ENCODE measurements at places on chromosomes 16 and 17.

DNA sequence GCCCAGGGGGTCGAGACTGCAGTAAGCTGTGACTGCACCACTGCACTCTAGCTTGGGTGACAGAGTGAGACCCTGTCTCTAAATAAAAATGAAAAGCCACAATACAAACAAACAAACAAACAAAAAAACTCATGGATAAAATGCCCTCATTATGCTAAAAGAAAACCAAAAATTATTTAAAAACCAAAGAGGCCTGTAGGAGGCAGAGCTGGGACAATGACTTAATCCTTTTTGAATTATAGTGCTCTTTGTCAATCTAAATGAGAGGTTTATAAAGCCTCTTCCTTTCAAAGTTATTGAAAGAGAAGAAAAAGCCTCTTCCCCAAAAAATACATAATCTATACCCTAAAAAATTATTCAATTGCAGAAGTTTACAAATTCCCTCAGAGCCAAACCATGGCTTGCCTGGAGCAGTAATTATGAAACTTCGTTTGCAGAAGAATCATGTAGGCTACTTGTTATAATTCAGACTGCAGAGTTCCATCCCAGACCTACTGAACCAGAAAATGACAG lies 18.5 kb downstream of the CRLF3 start:
- no peak for DNase-seq

DNA sequence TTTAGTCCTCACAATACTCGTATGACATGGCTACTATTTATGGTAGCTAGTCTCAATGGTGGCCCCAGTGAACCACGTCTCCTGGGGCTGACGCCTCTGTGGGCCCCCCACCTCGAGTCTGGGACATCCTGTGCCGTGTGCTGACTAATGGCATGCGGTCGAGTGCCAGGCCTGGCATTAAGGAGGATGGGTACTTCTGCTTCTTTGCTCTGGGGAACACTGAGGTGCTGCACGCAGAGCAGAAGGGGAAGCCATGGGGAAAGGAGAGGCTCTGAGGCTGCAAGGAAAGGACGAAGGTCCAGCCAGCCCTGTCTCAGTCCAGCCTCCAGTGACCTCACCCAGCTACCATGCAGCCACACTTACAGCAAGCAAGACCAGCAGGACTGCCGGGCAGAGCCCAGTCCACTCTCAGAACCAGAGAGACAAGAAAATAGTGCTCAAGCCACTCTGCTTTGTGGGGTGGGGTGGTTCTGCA lies 5.7 kb upstream of the MPRIP start:
- DNase-seq = no peak

DNA sequence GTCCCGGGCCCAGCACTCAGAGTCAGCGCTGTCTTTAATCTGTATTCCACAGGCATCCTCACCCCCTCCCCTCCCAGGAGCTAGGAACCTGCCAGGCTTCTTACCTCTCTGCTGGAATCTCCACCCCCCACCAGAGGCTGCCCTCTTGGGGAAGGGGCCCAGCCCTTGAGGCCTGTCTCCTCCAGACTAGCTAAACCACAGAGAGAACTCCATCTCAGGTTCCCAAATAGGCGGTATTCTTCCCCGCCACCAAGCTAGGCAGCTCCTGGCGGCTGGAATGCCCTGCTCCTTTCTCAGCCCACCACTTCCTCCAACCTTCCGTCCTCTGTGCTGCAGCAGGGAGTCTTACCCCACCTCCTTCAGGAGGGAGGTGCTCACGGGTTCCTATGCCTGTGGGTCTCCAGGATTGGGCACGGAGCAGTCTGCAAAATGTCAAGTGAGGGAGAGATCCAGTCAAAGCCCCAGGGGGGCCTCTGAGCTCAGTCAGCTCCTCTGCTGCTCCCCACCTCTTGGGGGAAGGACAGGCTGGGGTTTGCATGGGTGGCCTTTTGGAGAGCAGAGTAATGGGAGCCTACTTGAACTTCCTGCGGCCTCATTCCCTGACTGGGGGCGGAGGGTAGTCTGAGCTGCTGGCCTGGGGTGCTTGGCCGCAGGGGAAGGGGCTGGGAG lies 55.7 kb downstream of the SREBF1 start:
- DNase-seq = peak; percentile 86

DNA sequence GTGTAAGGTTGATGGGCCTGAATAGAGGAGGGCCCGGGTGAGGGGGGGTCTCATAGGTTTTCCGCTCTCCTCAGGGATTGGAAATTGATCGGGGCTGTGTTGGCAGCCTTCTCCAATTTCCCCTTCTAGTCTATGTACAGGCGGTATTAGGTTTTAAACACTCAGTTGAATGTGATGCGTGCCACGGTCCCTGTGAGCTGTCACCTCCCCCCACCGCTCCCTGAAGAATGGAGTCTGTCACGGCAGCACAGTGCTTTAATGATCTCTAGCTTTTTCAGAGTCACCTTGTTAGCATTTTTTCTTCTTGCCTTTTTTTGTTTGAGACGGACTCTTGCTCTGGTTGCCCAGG lies 800 bp downstream of the COX4I1 start:
- DNase-seq = peak; percentile 31

- DNase-seq = no peak
Measured at GRCh38 chr17:68497885-68498319, 14.3 kb upstream of the PRKAR1A start.

GRCh38 chr16:13139661-13140241 lies 238.4 kb downstream of the SHISA9 start:
- DNase-seq = no peak

GRCh38 chr16:78094166-78094565 lies 5.3 kb upstream of the WWOX start:
- no peak for DNase-seq

All from fibroblast of skin of right biceps (primary cell).